Stimulated activated CD4-positive, alpha-beta T cell treated with anti-CD3 and anti-CD28 coated beads, Interleukin-4, amount 100 ng/mL, for 4 hours (primary cell): ENCODE measurements at places on chromosomes 11 and 22.

DNA sequence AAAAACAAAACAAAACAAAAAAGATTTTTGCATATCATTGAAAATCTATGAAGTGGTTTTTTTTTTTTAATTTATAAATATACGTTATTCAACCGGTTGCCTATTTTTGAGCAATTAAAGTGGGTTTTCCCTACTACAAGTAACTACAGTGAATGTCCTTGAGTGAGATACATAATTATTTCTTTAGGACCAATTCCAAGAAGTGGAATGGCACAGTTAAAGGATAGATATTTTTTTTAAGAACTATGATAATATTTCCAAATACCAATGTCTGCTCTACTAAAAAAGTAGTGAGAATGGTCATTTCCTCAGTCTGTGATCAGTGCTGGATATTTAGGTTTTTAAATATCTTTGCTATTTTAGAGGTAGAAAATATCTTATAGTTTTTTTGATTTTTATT, 118.8 kb downstream of the TEAD1 start:
- DNase-seq, result no peak

GRCh38 chr11:46038529-46038928, 82.7 kb downstream of the PHF21A start:
- no peak for DNase-seq

- DNase-seq, result no peak
These were observed 173.7 kb downstream of the ADAMTS15 start for GRCh38 chr11:130622141-130622542.

DNA sequence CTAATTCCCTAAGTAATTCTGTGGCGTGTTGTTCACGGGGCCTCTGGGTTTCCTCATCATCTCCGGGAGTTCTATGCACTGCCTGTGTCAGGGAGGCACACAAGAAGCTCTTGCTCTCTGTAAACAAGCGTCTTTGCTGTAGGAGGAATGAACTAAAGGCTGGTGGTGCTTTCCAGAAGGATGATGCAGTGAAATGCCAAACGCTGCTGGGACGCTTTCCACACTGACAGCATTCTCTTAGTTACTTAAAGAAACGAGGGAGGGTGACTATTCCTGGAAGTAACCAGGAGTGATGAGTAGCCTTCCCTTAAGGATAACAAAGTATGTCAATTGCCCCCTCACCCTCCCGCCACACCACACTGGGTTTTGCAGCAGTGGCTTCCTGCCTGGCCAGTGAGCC, 38.5 kb upstream of the NUP50 start:
- DNase-seq, result no peak
